DND-41 (cell line): ENCODE measurements at places on chromosomes 11 and 22.

DNA sequence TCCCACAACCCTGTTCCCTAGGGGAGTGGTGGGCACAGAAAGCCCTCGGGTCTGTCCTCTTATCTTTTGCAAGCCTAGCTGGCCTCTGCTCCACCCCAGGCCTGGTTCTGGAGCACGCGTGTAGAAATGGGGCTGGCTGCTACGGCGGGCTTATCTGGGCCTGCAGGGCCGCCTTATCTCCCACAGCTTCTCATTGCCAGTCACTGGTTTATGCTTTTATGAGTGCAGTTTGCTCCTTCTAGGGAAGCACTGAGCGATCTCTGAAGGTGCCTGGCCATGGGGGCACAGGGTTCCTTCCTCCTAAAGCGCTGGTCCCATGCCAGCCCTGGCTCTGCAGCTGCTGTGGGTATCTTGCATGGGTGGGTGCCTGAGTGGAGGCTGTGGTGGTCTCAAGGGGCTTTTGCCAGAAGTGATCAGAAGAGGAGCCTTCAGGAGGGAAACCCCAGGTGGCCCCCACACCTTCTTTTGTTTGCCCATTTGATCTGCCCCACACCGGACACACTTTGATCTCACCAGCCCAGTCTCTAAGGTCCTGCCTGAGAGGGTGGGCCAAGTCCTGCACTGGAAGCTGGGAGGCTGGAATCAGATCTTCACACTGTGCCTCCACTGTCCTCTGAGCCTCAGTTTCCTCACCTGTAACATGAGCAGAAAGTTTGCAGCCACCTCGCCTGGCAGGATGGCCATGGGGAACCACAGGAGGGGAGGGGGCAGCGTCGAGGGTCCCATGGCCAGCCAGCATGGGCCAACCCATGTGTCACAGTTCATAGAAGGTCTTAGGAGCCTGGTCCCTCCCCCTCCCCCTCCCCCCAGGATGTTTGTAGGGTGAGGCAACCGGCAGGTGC is 86.6 kb upstream of the FGF3 start:
- H3K4me1 ChIP-seq, result no peaks in the 10 kb centered on the region
- H3K27me3 ChIP-seq, result no peaks in the 10 kb centered on the region
- no peak for DNase-seq
- H3K4me3 ChIP-seq, result no peak overlapping the region
- H3K36me3 ChIP-seq, result no peaks in the 10 kb centered on the region
- no peak overlapping the region for H3K27ac ChIP-seq

DNA sequence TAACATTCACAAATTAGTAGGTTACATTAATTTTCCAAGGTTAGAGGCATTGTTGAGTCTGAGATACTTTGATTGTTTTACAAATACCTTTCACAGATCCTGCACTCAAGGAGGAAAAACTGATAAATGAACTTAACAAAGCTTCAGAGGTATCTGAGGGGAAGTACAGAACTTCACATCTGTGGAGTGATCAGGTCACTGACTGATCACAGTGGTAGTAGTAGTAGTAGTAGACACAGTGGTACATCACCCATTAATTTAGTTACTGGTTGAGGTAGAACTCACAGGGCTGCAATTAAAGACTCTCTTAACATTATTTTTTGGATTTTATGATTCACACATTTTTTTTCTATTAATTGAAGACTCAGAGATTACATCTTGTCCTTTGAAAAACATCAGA is 56.7 kb downstream of the DCUN1D5 start:
- no peaks in the 10 kb centered on the region for H3K36me3 ChIP-seq
- H3K27me3 ChIP-seq, result no peaks in the 10 kb centered on the region
- DNase-seq, result no peak
- H3K27ac ChIP-seq, result no peak overlapping the region
- H3K4me1 ChIP-seq, result no peaks in the 10 kb centered on the region

DNA sequence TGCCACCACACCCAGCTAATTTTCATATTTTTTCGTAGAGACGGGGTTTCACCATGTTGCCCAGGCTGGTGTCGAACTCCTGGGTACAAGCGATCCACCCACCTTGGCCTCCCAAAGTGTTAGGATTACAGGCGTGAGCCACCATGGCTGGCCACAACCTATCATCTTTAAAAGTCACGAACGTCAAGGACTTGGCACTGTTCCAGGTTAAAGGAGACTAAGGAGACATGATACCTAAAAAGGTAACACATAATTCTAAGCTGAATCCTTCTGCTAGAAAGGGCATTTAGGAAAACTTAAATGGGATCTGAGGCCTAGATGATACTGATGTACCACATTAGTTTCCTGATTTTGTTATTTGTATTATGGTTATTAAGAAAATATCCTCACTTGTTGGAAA is 43.3 kb upstream of the SYT9 start:
- H3K4me3 ChIP-seq, result no peak overlapping the region
- DNase-seq, result no peak
- no peaks in the 10 kb centered on the region for H3K4me1 ChIP-seq
- H3K36me3 ChIP-seq, result no peaks in the 10 kb centered on the region

GRCh38 chr11:28442131-28442530 is 333.9 kb downstream of the METTL15 start:
- H3K27ac ChIP-seq, result no peak overlapping the region
- no peaks in the 10 kb centered on the region for H3K36me3 ChIP-seq
- no peaks in the 10 kb centered on the region for H3K4me1 ChIP-seq
- no peak for DNase-seq
- no peak overlapping the region for H3K4me3 ChIP-seq

DNA sequence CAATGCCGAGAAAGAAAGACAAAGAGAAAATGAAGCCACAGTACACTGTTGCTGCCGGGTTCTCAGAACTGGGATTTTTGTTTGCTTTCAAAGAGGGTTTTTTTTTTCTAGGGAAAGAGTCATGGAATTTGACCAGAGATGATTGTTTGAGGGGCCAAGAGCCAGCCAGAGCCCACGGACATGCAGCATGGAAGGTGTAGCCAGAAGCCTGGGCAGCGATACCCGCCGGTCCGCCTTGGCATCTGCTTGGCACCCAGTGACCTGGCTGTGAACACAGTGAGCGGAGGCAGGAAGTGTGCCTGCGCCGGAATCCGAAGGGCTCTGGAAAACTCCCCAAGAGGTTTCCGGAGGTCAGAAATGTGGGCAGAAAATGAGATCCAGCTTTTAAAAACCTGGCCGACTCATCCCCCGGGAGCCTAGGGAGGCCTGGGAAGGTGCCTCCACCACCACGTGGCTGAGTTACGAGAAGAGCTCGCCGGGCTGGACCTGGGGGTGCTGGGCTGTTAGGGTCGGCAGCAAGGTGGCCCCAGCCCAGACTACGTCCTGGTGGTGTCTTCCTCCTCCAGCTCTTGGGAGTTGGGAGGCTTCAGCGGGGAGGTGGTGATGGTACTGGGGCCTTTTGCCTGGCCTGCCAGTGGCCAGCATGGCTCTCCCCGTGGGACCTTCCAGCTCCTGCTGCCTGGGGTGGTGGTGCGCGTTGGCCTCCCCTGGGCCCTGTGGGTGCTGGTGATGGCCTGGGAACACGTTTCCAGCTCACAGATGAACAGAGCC is 61.6 kb upstream of the PPARA start:
- no peaks in the 10 kb centered on the region for H3K4me1 ChIP-seq
- H3K27me3 ChIP-seq, result no peaks in the 10 kb centered on the region
- no peak for DNase-seq

- no peaks in the 10 kb centered on the region for H3K36me3 ChIP-seq
- no peak overlapping the region for H3K4me3 ChIP-seq
- DNase-seq, result no peak
- H3K27me3 ChIP-seq, result no peaks in the 10 kb centered on the region
- H3K27ac ChIP-seq, result no peak overlapping the region
Observed at GRCh38 chr22:48369789-48370507, 1457.7 kb downstream of the BRD1 start.

GRCh38 chr11:86675017-86675416 is 2.6 kb upstream of the ME3 start:
- no peaks in the 10 kb centered on the region for H3K27me3 ChIP-seq
- DNase-seq, result no peak
- no peak overlapping the region for H3K4me3 ChIP-seq
- no peaks in the 10 kb centered on the region for H3K36me3 ChIP-seq
- no peak overlapping the region for H3K27ac ChIP-seq
- peaks cover 15% of the 10 kb centered on the region; the same call in 1 of the 2 replicates for H3K4me1 ChIP-seq

DNA sequence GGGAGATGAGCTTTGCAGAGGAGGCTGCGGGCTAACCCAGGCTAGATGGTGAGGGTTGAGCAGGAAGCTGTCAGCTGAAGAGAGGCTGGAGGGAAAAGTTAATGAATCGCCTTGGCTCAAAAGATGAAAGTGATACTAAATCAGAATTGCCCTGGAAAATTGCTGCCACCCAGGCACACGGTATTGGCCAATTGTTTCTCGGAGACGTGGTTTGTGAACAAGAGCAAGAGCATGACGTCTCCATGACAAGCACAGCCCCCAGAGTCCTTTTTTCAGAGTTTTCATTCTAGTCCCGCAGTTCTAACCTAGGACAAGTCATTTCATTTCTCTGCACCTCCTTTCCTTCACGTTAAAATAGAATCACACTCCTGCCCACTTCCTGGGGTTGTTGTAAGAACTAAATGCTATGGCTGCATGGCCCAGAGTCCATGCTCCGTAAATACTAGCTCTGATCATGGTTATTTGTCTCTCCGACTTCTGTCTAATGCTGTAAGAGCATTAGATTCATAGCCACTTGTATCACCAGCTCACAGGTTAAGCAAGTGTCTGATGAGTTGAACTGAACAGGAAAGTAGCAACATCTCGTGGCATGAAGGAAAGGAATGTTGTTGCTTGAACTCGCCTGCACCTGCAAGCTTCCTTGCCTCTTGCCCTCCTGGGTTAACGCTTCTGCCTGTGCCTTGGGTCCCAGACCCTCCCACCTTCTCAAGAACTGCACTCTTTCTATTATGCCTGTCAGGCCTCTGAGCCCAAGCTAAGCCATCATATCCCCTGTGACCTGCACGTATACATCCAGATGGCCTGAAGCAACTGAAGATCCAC is 33.8 kb upstream of the NUP50 start:
- no peaks in the 10 kb centered on the region for H3K4me1 ChIP-seq
- no peak overlapping the region for H3K4me3 ChIP-seq
- H3K27ac ChIP-seq, result no peak overlapping the region
- H3K36me3 ChIP-seq, result peaks cover 21% of the 10 kb centered on the region

GRCh38 chr11:29328961-29329441 is 687.8 kb downstream of the KCNA4 start:
- no peaks in the 10 kb centered on the region for H3K27me3 ChIP-seq
- H3K36me3 ChIP-seq, result no peaks in the 10 kb centered on the region
- no peaks in the 10 kb centered on the region for H3K4me1 ChIP-seq
- no peak for DNase-seq
- no peak overlapping the region for H3K4me3 ChIP-seq

- H3K36me3 ChIP-seq, result 0 out of 2 replicates have a peak, but pooled peaks cover 3% of the 10 kb centered on the region
- H3K27ac ChIP-seq, result peak overlapping the region; percentile 97
- H3K4me3 ChIP-seq, result peak overlapping the region; percentile 32
- DNase-seq, result peak; percentile 46
- H3K4me1 ChIP-seq, result peaks cover 97% of the 10 kb centered on the region
Observed at GRCh38 chr11:3946455-3947017, 91.1 kb downstream of the STIM1 start.

DNA sequence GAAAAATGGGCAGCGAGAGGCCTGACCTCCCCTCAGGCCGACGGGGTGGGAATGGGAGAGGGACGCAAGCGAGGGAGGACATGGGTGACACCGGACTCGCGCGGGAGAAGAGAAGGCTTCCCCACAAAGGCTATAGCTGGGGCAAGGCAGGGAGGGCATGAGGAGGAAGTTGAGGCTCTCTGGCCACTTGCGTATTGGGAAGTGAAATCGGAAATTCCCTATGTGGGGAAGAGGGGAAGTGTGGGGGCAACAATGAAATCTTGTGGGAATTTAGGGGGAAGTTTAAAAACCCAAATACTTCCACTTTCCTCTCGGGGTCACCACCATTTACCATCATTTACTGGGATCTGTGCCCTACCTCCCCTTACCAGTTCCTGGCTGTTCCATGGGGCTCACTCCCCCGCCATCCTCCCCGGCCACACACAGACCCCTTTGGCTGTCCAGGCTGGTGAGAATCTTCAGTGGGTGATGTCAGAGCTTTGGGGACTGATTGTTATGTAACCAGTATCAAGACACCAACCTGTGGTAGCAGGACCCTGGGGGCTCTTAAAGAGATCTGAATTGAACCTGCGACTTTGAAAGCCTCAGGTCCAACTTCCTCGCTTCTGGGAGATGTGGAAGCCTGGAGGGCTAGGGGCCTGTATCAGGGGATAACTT is 951 bp upstream of the EHD1 start:
- peaks cover 68% of the 10 kb centered on the region for H3K4me1 ChIP-seq
- peak overlapping the region; percentile 63; the same call in 1 of the 2 replicates for H3K4me3 ChIP-seq
- peaks cover 5% of the 10 kb centered on the region for H3K36me3 ChIP-seq
- H3K27ac ChIP-seq, result peak overlapping the region; percentile 85
- no peaks in the 10 kb centered on the region for H3K27me3 ChIP-seq

GRCh38 chr22:35197886-35198285 is 59.4 kb upstream of the HMGXB4 start:
- no peak for DNase-seq
- no peaks in the 10 kb centered on the region for H3K36me3 ChIP-seq
- H3K4me3 ChIP-seq, result no peak overlapping the region
- no peak overlapping the region for H3K27ac ChIP-seq

- H3K27me3 ChIP-seq, result no peaks in the 10 kb centered on the region
- no peak overlapping the region for H3K4me3 ChIP-seq
- DNase-seq, result no peak
- H3K4me1 ChIP-seq, result peaks cover 28% of the 10 kb centered on the region
- H3K27ac ChIP-seq, result no peak overlapping the region
Observed at GRCh38 chr11:17505146-17505545, 28.5 kb upstream of the ABCC8 start.

- no peaks in the 10 kb centered on the region for H3K4me1 ChIP-seq
- H3K36me3 ChIP-seq, result no peaks in the 10 kb centered on the region
- H3K27ac ChIP-seq, result no peak overlapping the region
- H3K4me3 ChIP-seq, result no peak overlapping the region
- DNase-seq, result no peak
Observed at GRCh38 chr11:1392111-1392510, 2.4 kb downstream of the BRSK2 start.

DNA sequence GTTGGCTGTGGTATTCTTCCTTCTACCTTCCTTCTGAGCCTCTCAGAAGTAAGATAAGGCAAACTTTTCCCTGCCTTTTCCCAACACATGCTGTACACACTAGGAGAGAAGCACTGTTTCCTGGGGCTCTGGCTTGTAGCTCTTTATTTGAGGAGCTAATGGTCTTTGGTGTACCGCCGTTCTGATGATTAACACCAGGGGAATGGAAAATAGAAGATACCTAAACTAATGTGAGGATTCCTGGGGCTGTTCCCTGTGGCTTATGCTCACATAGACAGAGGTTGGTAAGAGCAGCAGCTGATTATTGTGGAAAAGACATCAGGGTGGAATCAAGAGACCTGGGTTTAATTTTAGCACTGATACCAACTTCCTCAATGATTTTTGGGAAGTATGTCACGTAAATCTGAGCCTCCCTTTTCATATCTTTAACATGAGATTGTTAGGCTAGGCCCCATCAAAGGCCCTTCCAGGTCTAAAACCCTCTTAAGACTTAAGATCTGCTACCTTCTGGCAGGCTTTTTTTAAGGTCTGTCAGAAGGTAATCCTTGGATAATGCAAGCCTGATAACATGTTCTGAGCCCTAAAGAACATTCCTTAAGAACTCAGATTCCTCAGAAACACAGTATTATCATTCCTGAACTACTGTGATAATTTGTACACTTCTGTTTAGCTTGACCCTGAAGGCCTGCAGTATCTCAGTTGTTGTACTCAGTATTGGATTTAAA is 24.8 kb upstream of the RCE1 start:
- no peaks in the 10 kb centered on the region for H3K27me3 ChIP-seq
- no peaks in the 10 kb centered on the region for H3K36me3 ChIP-seq
- H3K4me1 ChIP-seq, result no peaks in the 10 kb centered on the region
